ENCODE measurements at places on chromosomes 1 and 21.
A peak's percentile ranks its signal among the peaks of the same experiment; 100 is the strongest.

GRCh38 chr21:20329636-20330035 is 668.6 kb upstream of the NCAM2 start:
- DNase-seq, result no peak

- DNase-seq, result peak; percentile 94
These were observed at the start of gene SLC39A1 for GRCh38 chr1:153963030-153963849. SLC39A1 (minus strand) TSS chr1:153963537; CDS start chr1:153962715, 822 bp downstream.

DNA sequence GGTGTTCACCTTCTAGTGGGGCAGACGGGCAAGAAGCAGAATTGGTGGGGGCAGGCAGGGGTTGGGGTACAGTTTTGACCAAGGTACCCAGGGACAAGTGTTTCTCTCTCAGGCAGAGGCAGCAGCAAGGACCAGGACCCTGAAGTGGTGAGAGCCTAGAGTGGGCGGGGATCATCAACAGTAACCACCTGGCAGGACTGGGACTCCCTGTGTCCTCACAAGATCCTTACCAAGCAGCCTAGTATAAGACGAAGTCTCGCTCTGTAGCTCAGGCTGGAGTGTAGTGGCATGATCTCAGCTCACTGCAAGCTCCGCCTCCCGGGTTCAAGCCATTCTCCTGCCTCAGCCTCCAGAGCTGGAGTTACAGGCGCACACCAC is 3.2 kb upstream of the NADK start:
- no peak for DNase-seq

DNA sequence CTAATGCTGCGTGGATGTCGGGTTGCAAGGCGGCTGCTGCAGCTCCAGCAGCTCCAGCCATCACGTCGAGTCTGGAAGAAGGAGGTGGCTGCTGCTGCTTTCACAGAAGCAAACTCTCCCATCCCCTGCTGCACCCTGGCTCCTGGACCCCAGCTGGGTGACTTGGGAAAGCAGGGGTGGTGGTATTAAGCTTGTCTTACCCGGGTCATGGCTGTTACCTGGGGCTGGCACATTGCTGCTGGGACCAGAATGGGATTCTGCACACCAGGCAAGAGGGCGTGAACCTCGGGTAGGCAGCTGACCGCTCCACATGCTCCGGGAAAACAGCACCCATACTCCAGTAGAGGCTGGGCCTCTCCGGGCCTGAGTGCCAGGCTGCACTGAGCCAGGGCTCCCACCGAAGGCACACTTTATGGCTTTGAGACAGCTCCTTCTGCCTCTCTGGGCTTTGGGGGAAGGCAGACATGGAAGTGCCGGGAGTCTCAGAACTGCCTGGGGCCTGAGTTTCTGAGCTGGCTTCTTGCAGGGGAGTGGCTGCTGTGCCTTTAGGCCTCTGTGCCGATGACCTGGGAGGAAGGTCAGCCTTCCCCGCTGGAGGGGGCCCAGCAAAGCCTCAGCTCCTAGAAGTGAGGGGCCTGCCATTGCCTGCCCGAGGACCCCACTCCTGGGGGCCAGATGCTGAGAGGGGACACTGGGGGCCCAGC is 1.2 kb downstream of the SMIM1 start:
- no peak for DNase-seq

GRCh38 chr1:167060141-167061072 is 29.8 kb downstream of the GPA33 start:
- DNase-seq, result no peak

- DNase-seq, result no peak
These were observed 7.3 kb upstream of the FABP3 start for GRCh38 chr1:31380181-31380580.

Measured in activated CD8-positive, alpha-beta memory T cell treated with anti-CD3 and anti-CD28 coated beads, Interleukin-2, amount 50 U/mL, for 4 hours (primary cell).